ENCODE measurements at places on chromosomes 2 and 18.

DNA sequence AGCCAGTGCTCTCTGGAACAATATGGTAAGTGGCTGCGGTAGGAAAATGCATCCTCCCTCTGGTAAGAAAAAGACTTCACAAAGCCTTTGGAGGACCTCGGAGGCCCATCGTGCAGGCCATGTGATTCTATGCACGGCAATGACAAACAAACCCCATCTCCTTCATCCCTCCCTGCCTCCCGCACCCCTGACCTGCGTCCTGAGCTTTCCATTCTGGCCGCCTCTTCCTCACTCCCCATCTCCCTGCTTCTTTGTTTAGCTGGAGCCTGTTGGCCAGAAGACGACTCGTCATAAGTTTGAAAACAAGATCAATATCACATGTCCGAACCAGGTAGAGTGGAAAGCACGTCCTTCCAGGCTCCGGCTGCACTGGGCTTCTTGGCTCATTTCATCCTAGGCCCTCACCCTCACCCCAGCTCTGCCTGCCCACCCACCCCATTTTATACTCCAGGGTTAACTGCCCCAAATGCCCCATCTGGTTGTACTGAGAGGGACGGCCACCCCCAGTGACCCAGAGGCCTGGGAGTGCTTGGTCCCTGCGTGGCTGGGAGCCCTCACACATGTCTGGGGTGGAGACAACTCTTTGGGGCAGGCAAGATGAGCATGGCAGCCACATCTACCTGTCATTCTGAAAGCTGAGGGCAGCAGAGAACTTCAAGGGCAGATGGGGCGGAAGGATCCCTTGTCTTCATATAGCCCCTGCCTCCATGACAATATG is 94.0 kb downstream of the PLB1 start:
- no peak for DNase-seq

DNA sequence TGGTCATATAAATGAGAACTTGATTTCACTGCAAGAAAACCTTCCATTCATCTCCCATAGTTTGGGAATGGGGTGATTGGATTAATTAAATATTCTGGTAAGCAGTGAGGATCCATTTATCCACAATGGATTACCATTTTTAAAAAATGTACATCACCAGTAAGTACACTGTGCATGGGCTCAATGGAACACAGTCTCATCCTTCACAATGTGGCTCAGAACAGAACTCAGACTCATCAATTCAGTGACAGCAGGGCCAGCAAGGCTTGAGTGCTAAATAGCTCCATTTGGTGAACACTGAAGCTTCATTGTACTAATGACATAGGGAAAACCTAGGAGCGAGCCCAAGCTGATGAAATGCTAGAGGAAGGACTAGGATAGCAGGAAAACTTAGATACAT is 223.8 kb downstream of the CMPK2 start:
- DNase-seq: no peak

- DNase-seq: no peak
These were observed 12.9 kb downstream of the RAMP1 start for GRCh38 chr2:237872178-237872887.

- DNase-seq: peak; percentile 66
These were observed 88.8 kb downstream of the GFPT1 start for GRCh38 chr2:69298261-69298660.
